ENCODE measurements at places on chromosomes 1 and 21. TPM values are rescaled to one million over a fixed set of nuclear protein-coding genes. Genes with fewer than 3 reads are reported as not detected.

GSTM1 gene
- 2.7 TPM for polyA plus RNA-seq

HUNK gene
- polyA plus RNA-seq = 16.3 TPM

ZNF648 gene
- 0.32 TPM for polyA plus RNA-seq

HES3 gene
- polyA plus RNA-seq = not detected

PPFIA4 gene
- 4.4 TPM for polyA plus RNA-seq

GRCh38 chr1:178344513-178345091 is 152.2 kb downstream of the CLEC20A start:
- DNase-seq = no peak

DNA sequence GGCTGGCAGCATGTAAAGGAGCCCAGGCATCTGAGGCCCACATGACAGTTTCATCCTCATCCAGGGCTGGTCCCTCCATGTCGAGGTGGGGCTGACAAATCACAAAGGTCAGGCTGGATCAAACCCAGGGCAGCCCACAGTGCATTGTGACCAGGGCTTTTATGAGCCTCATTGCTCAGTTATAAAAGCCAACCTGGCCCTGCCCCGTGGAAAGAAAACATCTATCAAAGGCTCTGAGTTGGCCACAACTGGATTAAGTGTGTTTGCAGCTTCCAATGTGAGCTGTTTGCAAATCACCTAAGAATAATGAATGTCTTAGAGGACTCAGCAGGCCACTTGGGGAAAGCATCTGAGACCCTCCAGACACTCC is 45.4 kb downstream of the GRHL3 start:
- DNase-seq = no peak

GRCh38 chr21:25220169-25220568 is 387.1 kb downstream of the MRPL39 start:
- no peak for DNase-seq

DNA sequence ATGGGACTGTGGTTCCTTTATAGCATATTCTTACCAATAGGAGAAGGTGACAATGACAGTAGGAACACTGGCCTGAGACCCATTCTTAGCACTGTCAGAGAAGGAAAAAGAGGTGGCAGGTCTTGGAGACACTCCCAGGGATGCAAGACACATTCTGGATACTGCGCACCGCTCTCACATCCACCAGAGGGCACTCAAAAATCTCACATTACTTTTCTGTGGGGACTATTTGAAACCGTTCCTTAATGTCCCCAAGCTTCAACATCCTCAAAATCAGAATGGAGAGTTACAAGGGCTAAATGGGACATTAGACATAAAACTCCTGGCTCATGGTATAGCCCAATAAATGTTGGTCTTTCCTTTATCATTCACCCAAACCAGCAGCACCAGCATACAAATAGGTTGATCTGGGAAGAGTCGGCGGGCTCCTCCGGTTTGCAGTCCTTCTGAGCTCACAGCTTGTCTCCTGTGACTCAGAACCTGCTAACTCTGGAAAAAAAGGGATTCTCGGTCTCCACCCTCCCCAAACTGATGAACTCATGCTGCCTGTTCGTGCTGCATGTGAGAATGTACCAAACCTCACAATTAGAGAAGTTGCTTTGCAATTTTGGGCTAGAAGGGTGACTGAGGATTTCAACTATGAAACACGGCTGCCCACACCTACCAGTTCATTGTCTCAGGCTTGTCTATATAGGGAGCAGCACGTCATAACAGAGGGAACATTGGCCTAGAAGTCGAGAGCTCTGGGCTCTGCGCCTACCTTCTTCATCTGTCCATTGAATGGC is 40.2 kb downstream of the IL12RB2 start:
- DNase-seq = peak; percentile 45

- DNase-seq = no peak
These were observed 778 bp upstream of the MIXL1 start for GRCh38 chr1:226222686-226223085.

DNA sequence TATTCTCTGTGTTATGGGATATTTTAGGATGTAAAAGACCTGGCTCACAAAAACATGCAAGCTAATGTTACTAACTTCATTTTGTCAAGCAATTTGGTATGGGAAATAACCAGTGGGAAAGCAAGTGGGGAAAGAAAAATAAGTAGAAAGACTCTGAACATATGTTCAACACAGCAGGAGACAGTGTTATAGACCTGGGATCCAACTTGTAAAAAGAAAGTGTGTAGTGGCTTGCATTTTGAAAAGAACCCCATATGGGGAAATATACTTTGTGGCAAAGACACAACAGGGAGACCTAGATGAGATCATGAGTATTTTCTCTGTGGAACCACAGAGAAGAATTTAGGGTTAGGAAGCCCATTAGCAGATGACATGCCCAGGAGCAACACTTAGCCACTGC is 212.7 kb upstream of the NRIP1 start:
- DNase-seq = no peak

- no peak for DNase-seq
These were observed 209.8 kb upstream of the PRMT6 start for GRCh38 chr1:106846656-106847055.

GRCh38 chr1:35932941-35933340 is 2.0 kb downstream of the AGO3 start:
- no peak for DNase-seq

GRCh38 chr1:191348328-191348727 is 809.9 kb upstream of the RGS18 start:
- no peak for DNase-seq

GRCh38 chr1:2270260-2271100 is 42.4 kb downstream of the SKI start:
- DNase-seq = no peak

GRCh38 chr1:92218559-92218958 is 844 bp downstream of the C1orf146 start:
- no peak for DNase-seq

- DNase-seq = no peak
These were observed 8.7 kb downstream of the RNF220 start for GRCh38 chr1:44413740-44414139.

DNA sequence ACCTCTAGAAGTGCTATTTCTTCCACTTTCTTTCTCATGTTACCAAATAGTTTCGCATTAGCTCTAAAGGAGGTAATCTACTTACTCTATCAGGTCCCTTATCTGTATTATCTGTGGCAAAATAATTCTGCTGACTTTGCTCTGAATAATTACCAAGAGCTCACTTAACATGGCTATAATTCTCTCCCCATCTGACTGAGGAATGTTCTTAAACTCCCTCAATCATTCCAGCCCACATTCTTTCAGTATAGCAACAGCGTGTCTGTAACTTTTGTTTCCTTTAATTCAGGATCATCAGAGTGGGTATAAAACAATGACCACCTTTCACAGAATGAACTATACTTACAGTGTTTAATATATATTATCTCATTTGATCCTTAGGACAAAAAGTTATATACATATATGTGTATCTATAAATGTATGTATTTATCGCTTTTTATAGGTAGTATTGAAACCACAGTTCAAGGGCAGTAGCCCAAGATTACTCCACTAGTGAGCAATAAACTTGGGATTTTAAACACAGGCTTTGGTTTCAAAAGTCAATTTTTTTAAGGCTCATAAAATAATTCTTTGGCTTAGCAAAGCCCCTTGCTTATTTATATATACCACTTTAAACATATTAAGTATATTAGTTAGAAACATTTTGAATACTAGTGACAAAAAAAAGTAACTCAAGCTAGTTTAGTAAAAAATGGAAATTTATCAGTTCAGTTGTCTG is 36.1 kb upstream of the ST6GALNAC3 start:
- DNase-seq = no peak

- DNase-seq = no peak
These were observed 304.3 kb upstream of the PLD5 start for GRCh38 chr1:242828828-242829227.

GRCh38 chr1:223835754-223836153 is 10.0 kb downstream of the TP53BP2 start:
- no peak for DNase-seq

DNA sequence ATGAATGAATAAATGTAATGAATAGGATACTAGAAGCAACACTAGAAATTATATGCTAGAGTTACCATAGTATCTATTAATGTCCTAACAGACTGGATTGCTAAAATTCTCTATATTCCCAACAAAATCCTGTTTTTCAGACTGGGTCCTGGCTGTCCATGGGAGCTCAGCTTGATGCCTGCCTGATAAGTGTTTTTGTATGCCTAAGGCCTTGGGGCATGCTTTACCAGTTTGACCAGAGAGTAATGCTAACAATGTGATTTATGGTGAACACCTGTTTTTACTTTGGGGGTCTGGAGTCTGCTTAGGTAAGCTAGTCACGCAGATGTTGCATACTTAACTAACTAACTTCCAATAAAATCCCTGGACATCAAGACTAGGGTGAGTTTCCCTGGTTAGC is 318.8 kb upstream of the DEPDC1 start:
- DNase-seq = no peak

DNA sequence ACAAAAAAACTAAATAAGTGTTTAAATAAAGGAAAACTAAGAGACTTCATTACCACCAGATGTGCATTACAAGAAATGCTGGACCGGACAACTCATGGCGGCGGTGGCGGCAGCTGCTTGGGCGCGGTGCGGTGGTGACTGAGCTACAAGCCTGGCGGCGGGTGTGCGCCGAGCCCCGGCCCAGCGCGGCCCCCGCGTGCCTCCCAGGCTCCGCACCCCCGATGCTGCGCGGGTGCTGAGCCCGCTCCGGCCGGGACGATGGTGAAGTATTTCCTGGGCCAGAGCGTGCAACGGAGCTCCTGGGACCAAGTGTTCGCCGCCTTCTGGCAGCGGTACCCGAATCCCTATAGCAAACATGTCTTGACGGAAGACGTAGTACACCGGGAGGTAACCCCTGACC is 52.2 kb upstream of the RCOR3 start:
- DNase-seq = no peak

DNA sequence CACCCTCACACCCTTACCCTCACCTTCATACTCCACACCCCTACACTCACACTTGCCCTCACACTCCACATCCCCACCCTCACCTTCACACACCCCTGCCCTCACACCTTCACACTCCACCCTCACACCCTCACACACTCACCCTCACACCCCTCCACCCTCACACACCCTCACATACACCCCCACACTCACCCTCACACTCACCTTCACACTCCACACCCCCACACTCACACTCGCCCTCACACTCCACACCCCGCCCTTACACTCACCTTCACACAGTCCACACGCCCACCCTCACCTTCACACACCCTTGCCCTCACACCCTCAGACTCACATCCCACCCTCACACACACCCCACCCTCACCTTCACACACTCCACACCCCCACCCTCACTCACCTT is 43.6 kb upstream of the EDN2 start:
- no peak for DNase-seq
